ENCODE measurements at places on chromosomes 5 and 9. TPM values are rescaled to one million over a fixed set of nuclear protein-coding genes. Genes with fewer than 3 reads are reported as not detected.

Gene C5orf52
- not detected for total RNA-seq

DNA sequence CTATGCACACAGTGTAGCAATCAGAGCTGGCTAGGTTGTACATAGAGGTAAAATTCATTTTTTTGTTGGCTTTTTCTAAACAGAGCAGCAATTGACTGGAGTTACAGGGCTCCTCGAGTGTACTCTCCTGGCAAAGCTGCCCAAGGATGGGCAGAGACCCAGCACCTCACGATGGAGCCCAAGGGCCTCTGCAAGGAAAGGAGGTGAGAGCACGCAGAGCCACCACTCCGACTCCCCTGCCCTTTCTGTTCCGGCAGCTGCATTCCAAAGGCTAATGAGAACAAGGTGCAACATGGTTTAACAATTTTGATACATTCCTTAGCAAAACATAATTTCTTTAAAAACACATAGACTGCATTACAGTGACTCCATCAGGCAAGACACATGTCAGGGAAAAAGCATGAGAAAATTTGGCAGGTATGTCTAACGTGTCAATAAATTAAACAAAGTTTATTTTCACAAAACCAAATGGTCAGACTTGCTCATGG is 47.5 kb downstream of the SAXO1 start:
- DNase-seq: no peak
- no peaks in the 10 kb centered on the region for H3K36me3 ChIP-seq
- H3K27ac ChIP-seq: no peak overlapping the region
- H3K4me1 ChIP-seq: no peaks in the 10 kb centered on the region

- peaks cover 34% of the 10 kb centered on the region for H3K27me3 ChIP-seq
- H3K4me1 ChIP-seq: peaks cover 2% of the 10 kb centered on the region
- no peaks in the 10 kb centered on the region for H3K36me3 ChIP-seq
- H3K4me3 ChIP-seq: no peak overlapping the region
- DNase-seq: no peak
- no peak overlapping the region for H3K27ac ChIP-seq
These were observed 26.1 kb downstream of the MAP1B start for GRCh38 chr5:72133212-72133990.

Gene TAF11L5
- total RNA-seq: not detected

DNA sequence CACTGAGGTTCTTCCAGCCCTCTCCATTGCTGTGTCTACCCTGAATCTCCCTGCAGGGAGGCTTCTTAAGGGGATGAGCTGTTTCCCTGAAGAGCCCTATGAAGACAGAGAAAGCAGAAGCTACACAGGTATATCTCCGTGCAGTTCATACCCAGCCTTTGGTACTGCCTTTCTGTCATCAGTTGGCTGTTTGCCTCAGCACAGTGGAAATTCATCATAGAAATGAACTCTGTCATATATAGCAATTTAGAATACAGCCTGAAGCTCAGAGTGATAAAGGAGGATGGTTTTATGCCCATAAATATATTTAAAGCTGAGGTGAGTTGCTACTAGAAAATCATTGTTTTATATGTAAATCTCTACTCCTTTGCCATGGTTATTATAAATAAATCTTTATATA is 42.6 kb upstream of the KCNN2 start:
- H3K27me3 ChIP-seq: no peaks in the 10 kb centered on the region
- H3K27ac ChIP-seq: no peak overlapping the region
- no peak for DNase-seq
- H3K36me3 ChIP-seq: no peaks in the 10 kb centered on the region
- H3K4me1 ChIP-seq: no peaks in the 10 kb centered on the region
- H3K4me3 ChIP-seq: no peak overlapping the region

- no peaks in the 10 kb centered on the region for H3K4me1 ChIP-seq
- H3K36me3 ChIP-seq: no peaks in the 10 kb centered on the region
- no peak overlapping the region for H3K27ac ChIP-seq
These were observed 524.7 kb downstream of the SPATA31D1 start for GRCh38 chr9:82513242-82513751.

Gene FABP6
- total RNA-seq: not detected

DNA sequence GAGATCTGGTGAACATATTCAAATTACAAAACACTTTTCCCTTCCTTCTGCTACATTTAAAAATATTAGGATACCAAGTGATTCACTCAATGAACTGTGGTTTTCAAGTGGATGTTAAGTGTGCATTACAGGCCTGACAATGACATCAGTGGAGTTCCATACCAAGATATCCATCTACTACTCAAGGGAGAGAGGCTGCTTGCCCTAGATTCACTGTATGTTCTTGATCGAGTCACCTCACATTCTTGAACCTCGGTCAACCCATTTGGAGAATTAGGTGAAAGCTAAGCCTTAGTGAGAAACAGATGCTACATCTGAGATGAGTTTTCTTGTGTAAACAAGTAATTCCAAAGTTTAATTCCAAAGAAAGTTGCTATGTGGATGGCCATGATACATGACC is 142.2 kb downstream of the FGF10 start:
- H3K27ac ChIP-seq: no peak overlapping the region
- H3K4me1 ChIP-seq: no peaks in the 10 kb centered on the region
- H3K36me3 ChIP-seq: no peaks in the 10 kb centered on the region
- no peaks in the 10 kb centered on the region for H3K27me3 ChIP-seq
- no peak for DNase-seq
- no peak overlapping the region for H3K4me3 ChIP-seq

GRCh38 chr5:150058480-150059126 is 27.8 kb downstream of the CSF1R start:
- no peak overlapping the region for H3K4me3 ChIP-seq
- peaks cover 7% of the 10 kb centered on the region for H3K36me3 ChIP-seq
- no peaks in the 10 kb centered on the region for H3K4me1 ChIP-seq
- DNase-seq: no peak

DNA sequence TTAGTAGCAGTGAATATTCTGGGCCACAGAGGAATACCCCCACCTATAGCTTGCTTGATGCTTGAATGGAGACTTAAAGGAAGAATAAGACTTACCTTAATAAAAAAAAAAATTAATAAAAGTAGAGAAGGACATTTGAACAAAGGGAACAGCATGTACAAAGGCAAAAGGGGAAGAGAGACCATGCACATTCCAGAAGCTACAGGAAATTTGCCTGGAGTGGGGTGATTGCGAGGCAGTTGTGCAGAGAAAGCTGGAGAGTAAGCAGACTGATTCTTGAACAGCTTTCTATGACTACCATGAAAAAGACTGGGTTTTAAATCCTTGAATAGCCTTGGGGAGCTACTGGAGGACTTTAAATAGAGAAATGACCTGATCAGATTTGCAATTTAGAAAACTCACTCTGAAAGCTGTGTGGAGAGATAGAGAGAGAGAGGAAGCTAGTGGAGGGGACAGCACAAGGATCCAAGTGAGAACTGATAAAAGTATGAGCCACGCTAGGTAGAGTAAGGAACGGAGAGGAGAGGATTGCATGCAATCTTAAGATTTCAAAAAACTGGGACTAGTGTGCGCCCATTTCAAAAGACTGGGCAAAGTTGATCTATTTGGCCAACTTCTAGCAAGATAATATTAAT is 12.5 kb upstream of the SSBP2 start:
- H3K4me1 ChIP-seq: peaks cover 6% of the 10 kb centered on the region
- H3K4me3 ChIP-seq: no peak overlapping the region
- no peaks in the 10 kb centered on the region for H3K36me3 ChIP-seq
- H3K27ac ChIP-seq: no peak overlapping the region
- H3K27me3 ChIP-seq: no peaks in the 10 kb centered on the region
- DNase-seq: no peak

DNA sequence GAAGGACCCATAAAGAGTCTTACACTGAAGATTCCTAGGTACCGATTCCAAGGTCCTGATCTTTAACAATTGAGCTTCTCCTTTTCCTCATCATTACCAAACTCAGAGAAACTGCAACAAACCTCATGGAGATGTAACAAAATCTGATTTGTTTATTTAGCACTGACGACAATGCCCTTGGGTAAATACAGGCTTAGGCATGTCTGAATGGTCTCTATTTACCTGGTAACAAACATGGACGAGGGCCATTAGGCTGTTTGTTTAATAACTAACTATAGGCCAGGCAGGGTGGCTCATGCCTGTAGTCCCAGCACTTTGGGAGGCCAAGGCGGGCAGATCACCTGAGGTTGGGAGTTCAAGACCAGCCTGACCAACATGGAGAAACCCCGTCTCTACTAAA is 333.3 kb downstream of the AGTPBP1 start:
- peaks cover 5% of the 10 kb centered on the region for H3K27me3 ChIP-seq
- no peaks in the 10 kb centered on the region for H3K36me3 ChIP-seq
- no peak overlapping the region for H3K4me3 ChIP-seq
- H3K27ac ChIP-seq: no peak overlapping the region

Gene GFPT2
- not detected for total RNA-seq

GRCh38 chr5:116947691-116948528 is 373.3 kb upstream of the SEMA6A start:
- no peak overlapping the region for H3K4me3 ChIP-seq
- H3K27ac ChIP-seq: no peak overlapping the region
- peaks cover 4% of the 10 kb centered on the region for H3K27me3 ChIP-seq
- peaks cover 3% of the 10 kb centered on the region for H3K4me1 ChIP-seq
- no peaks in the 10 kb centered on the region for H3K36me3 ChIP-seq

Gene C5orf58
- not detected for total RNA-seq

- no peak overlapping the region for H3K4me3 ChIP-seq
- H3K4me1 ChIP-seq: no peaks in the 10 kb centered on the region
- no peak for DNase-seq
These were observed 20.3 kb downstream of the SLC36A3 start for GRCh38 chr5:151283120-151283825.

DNA sequence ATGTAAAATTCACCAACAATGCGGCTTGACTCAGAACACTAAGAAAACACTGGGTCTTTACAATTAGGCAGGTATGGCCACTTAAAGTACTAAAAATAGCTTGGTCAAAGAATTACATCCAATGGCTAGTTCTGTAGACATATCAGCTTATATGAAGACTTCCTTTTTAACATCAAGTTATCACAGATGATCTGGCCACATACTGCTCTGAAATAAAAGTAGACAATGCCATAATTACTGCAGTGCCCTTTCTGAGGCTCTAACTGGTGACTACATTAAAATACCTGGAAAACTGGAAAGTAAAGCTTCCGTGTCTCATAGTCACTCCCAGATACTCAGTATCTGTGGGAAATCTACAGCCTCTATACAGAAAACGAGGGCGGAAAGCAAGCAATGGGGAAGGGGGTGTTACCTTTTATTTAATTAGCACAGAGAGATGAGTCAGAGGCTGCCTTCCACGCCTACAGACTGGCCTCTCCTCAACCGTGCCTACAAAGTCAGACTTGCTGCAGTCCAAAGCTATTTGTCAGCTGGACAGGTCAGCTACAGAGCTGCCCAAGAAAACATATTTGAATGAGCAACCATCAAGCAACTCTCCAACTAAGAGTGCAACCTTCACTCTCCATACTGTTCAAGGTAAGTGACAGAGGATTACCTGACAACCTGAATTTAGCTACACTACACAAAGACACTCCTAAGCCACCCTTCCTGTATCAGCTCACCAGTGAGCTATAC is 8.7 kb downstream of the SERINC5 start:
- H3K36me3 ChIP-seq: peaks cover 39% of the 10 kb centered on the region
- H3K27me3 ChIP-seq: no peaks in the 10 kb centered on the region
- DNase-seq: peak; percentile 79
- peak overlapping the region; percentile 37 for H3K4me3 ChIP-seq
- peak overlapping the region; percentile 90 for H3K27ac ChIP-seq

DNA sequence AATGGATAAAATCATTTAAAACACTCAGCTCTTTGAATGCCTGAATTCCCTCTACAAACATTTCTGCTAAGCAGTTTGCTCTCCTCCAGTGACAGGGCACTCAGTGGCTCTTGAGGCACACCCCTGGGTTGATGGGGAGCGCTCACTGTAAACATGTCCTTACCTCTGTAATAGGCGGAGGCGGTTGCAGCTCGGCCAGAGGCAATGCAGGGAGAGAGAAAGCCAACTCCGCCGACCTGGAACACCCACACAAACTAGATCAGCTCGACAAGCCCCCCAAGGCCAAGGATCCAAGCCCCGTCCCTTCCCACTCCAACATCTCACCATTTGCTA is 329 bp downstream of the CDC23 start:
- H3K4me3 ChIP-seq: peak overlapping the region; percentile 94
- peaks cover 20% of the 10 kb centered on the region for H3K4me1 ChIP-seq
- no peak for DNase-seq
- H3K27ac ChIP-seq: peak overlapping the region; percentile 98
- H3K27me3 ChIP-seq: no peaks in the 10 kb centered on the region
- H3K36me3 ChIP-seq: peaks cover 15% of the 10 kb centered on the region

- H3K27me3 ChIP-seq: peaks cover 5% of the 10 kb centered on the region
- no peaks in the 10 kb centered on the region for H3K4me1 ChIP-seq
- H3K4me3 ChIP-seq: no peak overlapping the region
These were observed 167.9 kb upstream of the ACTBL2 start for GRCh38 chr5:57650360-57651069.

Gene PTGES
- total RNA-seq: 0.20 TPM

- H3K27me3 ChIP-seq: no peaks in the 10 kb centered on the region
- DNase-seq: no peak
- no peak overlapping the region for H3K27ac ChIP-seq
- H3K4me3 ChIP-seq: no peak overlapping the region
- no peaks in the 10 kb centered on the region for H3K4me1 ChIP-seq
These were observed 699.6 kb downstream of the TAF11L14 start for GRCh38 chr5:18333841-18334240.

- no peak overlapping the region for H3K27ac ChIP-seq
- peaks cover 12% of the 10 kb centered on the region for H3K4me1 ChIP-seq
- peaks cover 43% of the 10 kb centered on the region for H3K27me3 ChIP-seq
- DNase-seq: no peak
These were observed 17.5 kb downstream of the DBH start for GRCh38 chr9:133653638-133654037.

DNA sequence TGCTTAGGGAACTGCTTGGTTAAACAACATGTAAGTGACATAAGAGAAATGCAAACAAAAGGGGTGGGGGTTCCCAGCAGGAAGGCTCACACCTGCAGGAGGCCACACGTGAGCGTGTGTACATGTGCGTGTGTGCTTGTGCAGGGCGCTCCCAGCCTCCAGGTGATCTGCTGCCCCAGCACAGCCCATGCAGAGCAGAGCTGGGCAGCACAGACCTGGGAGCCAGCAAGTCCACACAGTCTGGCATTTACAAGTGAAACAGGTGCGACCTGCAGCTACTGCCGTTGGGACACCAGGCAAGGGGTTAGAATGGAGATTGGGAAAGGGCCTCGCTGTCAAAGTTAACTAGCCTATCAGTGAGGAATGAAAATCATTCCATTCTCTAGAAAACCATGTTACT is 41.8 kb downstream of the GRAMD2B start:
- no peak overlapping the region for H3K27ac ChIP-seq
- no peak for DNase-seq
- peaks cover 14% of the 10 kb centered on the region for H3K36me3 ChIP-seq
